EH (cell line): ENCODE measurements at places on chromosomes 16 and 17.

DNA sequence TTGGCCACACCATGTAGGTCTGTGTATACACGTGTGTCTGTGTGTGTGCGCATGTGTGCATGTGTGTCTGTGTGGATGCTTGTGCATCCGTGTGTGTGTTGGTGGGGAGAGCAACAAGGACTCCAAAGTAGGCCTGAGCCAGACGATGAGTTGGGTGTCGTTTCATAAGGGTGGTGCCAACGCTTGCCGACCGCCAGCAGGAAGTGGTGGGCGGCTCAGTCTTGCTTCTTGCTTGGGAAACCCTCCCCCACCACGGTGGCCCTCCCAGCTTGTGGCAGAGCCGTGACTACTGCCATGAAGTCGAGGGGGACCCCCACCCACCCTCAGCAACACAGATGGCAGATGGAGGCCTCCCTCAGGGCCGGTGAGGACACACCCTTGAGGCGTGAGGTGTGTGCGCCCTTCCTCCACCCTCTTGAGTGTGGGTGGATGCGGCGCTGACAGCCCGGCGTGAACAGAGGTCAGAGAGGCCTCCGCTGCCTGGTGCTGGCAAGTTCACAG lies 17.5 kb downstream of the SBK1 start:
- no peak for DNase-seq

GRCh38 chr17:56786989-56787482 lies 46.7 kb downstream of the C17orf67 start:
- DNase-seq = peak; percentile 96

GRCh38 chr17:45905814-45906213 lies 11.5 kb downstream of the MAPT start:
- DNase-seq = no peak

GRCh38 chr16:68503334-68503733 lies 35.8 kb upstream of the ZFP90 start:
- DNase-seq = peak; percentile 71

DNA sequence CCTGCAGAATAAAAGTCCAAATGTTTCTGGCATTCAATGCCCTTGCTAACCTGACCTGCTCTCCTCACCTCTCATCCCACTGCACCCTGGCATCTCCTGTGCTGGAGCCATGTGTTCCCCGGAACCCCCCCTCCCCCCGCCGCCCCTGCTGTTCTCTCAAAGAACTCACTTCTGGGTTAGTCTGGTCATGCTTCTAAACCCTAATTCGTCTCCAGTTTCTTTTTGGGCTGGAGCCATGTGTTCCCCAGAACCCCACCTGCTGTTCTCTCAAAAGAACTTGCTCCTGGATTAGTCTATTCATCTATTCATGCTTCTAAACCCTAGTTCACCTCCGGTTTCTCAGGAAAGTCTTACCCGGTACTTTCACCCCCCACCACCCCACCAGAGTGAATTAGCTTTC lies 808 bp upstream of the ALOX15 start:
- DNase-seq = no peak
